ENCODE measurements at places on chromosomes 16 and 17.

GRCh38 chr16:23924128-23924527, 88.3 kb downstream of the PRKCB start:
- no peak for DNase-seq

- no peak for DNase-seq
These were observed 28.3 kb downstream of the TTC19 start for GRCh38 chr17:16027708-16028584.

DNA sequence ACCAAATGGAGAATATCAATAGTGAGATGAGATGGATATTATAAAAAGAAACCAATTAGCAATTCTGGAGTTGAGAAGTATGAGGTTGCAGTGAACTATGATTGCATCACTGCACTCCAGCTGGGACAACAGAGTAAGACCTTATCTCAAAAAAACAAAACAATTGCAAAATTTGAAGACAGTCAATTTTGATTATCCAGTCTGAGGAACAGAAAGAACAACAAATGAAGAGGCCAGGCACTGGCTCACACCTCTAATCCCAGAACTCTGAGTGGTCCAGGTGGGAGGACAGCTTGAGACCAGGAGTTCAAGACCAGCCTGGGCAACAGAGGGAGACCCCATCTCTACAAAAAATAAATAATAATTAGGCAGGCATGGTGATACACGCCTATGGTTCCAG, 35.0 kb downstream of the USP32 start:
- no peak for DNase-seq

- no peak for DNase-seq
These were observed 276.9 kb downstream of the SOX9 start for GRCh38 chr17:72397687-72398086.

GRCh38 chr17:78747488-78747887, 34.6 kb downstream of the CYTH1 start:
- no peak for DNase-seq

Measured in stimulated activated CD8-positive, alpha-beta memory T cell treated with anti-CD3 and anti-CD28 coated beads, Interleukin-15, amount 100 ng/mL, for 4 hours (primary cell).